NCI-H460 (cell line): ENCODE measurements at places on chromosomes 16 and 17. TPM values are rescaled to one million over a fixed set of nuclear protein-coding genes. Genes with fewer than 3 reads are reported as not detected.

DNA sequence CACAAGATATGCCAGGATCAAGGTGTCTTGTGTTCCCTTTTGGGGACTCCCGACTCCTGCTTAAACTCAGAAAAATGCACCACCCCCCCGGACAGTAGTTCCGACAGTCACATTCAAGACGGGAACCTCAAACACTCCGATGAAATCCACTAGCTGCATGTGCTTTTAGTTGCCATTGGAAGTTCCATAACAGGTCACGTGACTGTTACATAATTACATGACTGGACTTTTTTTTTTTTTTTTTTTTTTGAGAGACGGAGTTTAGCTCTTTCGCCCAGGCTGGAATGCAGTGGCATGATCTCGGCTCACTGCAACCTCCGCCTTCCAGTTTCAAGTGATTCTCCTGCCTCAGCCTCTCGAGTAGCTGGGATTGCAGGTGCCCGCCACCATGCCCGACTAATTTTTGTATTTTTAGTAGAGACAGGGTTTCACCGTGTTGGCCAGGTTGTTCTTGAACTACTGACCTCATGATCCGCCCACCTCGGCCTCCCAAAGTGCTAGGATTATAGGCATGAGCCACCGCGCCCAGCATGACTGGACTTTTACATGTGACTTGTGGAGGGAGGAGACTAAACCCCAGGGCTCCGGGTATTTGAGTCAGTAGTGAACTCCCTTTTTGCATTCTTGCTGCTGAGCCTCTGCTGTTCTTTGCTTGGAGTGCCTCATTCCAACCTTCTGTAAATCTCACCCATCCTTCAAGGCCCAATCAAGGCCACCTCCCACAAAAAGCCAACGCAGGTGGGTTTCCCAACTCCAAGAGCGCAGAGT is 1.6 kb downstream of the SIRT7 start:
- no peak for DNase-seq

DNA sequence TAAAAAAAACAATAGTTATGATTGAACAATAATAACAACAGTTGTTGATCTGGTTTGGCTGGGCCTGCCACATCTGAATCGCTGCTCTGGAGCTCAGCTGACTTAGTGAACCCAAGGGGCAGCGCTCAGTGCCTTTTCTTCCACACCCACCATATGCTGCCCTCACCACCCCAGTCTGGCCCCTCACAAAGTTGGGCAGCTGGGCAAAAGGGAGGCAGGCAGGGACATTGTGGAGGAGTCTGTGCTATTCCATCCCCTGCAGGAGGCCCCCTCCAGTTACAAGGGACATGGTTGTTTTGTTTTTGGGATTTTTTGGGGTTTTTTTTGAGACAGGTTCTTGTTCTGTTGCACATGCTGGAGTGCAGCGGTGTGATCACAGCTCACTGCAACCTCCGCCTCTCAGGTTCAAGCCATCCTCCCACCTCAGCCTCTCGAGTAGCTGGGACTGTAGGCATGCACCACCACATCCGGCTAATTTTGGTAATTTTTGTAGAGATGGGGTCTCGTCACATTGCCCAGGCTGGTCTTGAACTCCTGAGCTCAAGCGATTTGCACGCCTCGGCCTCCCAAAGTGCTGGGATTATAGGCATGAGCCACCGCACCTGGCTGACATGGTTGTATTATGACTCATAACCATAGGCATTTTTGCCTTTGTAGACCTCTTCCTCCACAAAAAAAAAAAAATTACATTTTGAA is 8.6 kb upstream of the PECAM1 start:
- no peak for DNase-seq

DNA sequence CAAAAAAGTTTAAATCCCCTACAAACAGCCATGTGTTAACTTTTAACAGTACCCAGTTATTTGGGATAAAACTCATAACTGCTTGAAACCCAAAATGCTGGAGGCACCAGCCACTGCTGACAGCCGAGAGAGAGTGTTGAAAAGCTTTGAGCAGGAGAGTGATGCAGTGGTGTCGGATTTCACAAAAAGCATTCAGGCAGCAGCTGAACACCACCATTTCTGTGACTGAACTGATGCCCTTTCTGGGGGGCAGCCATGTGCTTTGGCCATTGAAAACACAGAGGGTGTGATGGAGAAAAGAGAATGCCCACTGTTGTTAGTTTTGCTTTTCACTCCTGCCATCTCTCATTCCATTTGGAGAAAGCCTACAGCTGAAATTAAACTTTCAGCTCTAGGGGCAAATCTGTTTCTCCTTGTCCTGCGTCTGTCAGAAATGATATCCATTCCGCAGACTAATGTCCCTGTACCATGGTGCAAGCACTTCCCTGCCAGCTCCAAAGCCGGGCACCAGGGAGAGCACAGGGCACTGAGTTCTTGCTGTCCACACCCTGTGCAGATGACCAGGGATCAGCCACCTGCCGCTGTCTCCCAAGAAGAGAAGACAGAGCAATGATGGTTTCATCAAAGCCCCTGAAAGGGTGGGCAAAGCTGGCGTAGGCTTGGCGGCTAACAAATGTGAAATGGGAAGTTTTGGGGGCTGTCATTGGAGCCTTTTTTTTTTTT is 16.6 kb upstream of the MLYCD start:
- no peak for DNase-seq

GRCh38 chr17:59254742-59255141 is 34.4 kb downstream of the GDPD1 start:
- no peak for DNase-seq

- no peak for DNase-seq
These were observed 133.4 kb upstream of the DYNLRB2 start for GRCh38 chr16:80407265-80407987.

KRT15 gene
- total RNA-seq: 3.7 and 6.0 TPM in 2 replicates

DNA sequence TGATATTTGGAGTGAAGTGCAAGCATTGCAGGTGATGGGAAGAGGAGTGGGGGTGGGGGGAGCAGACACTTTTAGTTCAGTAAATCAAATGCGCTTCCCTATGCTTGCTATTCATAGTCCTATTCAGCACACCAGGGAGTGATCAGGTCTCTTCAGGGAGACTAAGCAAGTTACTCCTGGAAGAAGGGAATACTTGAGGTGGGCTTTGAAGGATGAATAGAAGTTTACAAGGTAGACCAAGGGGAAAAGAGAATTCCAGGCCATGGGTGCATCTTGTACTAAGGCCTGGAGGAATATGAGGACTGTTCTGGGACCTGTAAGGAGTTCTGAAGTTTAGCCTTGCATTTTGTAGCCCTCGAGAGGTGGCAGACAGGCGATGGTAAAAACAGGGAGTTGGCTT is 40.1 kb upstream of the LGALS9 start:
- DNase-seq: no peak

GRCh38 chr17:17853811-17854447 is 17.1 kb upstream of the SREBF1 start:
- DNase-seq: no peak

- no peak for DNase-seq
These were observed 19.2 kb downstream of the TCF25 start for GRCh38 chr16:89892635-89893034.

GRCh38 chr16:19431636-19432340 is 14.1 kb downstream of the TMC5 start:
- no peak for DNase-seq

DNA sequence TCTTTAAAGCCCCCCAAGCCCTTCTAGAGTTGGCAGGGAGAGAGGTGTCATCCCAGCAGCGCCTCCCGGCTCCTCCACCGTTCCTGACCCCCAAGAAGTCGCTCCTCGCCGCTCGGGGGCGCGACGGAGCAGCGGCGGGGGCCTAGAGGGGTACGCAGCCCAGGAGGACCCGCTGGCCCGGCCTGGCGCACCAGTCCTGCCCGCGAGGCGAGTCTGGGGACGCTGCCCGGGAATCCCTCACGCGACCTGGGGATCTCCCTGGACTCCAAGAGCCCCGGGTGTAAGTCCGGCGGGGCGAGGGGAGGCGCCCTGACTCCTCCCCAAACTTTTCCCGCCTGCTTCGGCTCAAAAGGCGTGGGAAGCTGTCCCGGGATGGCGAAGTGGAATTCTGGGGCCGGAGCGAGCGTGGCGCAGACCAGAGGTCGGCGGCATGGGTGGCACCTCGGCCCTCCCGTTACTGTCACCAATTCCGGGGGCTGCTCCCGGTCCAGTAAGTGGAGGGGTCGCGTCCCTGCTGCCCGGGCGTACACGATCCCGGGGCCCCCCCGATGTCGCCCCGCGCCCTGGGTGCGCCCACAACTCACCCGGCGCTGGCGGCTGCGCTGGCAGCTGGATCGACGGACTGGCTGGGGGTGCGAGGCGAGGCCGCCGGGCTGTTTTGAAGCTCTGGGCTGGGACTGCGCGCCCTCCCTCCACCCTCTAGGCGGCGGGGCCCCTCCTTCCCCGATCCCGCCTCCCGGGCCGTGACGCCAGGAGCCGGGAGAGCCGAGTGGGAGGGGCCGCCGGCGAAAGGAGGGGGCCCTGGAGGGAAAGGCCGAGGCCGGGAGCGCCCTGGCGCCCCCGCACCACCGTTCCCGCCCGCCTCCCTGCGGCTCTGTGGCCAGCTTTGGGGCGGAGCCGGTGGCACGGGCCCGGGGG is at the start of gene EMP2:
Gene EMP2, minus strand, starts transcription at position 634 of the 918 bp plus-strand sequence. CDS start 32,981 bp downstream, outside the sequence.
- peak; percentile 62 for DNase-seq

CFAP52 gene
- total RNA-seq: 0.22 TPM in 1 of 2 replicates, not detected in the other

- no peak for DNase-seq
These were observed 37.1 kb upstream of the KCNJ12 start for GRCh38 chr17:21339011-21339410.

- no peak for DNase-seq
These were observed 677 bp downstream of the SULT1A2 start for GRCh38 chr16:28596115-28596630.

TBC1D3I gene
- not detected in 2 replicates for total RNA-seq

SALL1 gene
- total RNA-seq: 1.5 and 1.6 TPM in 2 replicates

CCL8 gene
- not detected in 2 replicates for total RNA-seq

- DNase-seq: no peak
These were observed 12.4 kb downstream of the LUC7L3 start for GRCh38 chr17:50731575-50732460.

ZNHIT3 gene
- total RNA-seq: 56.7 and 63.8 TPM in 2 replicates
